ENCODE measurements at places on chromosomes 6 and 20. TPM values are rescaled to one million over a fixed set of nuclear protein-coding genes. Genes with fewer than 3 reads are reported as not detected.

OR12D3 gene
- total RNA-seq = not detected

CCNC gene
- total RNA-seq = 87.2 TPM

IPCEF1 gene
- total RNA-seq = 1.0 TPM

GRCh38 chr6:161057103-161058091, 65.8 kb downstream of the MAP3K4 start:
- no peaks in the 10 kb centered on the region for H3K36me3 ChIP-seq
- DNase-seq = no peak
- H3K27me3 ChIP-seq = no peaks in the 10 kb centered on the region
- no peak overlapping the region for H3K27ac ChIP-seq
- H3K4me1 ChIP-seq = no peaks in the 10 kb centered on the region
- no peak overlapping the region for H3K4me3 ChIP-seq

DNA sequence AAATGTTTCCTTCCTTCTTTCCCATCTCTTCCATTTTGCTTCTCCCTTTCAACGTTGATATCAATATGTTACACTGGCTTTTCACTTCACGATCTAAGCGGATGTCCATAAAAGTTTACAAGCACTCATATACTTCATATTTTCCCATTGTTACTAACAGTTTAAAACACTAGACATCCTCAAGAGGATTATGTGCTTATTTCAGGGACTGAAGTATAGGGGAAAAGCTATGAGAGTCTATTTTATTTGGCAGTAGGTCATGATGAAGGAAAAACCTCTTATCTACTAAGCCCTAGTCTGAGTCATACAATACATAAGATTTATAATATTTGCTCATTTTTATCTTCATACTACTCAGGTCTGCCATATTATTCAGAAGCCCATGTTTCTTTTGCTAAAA, 20.6 kb upstream of the EPB41L2 start:
- H3K36me3 ChIP-seq = no peaks in the 10 kb centered on the region
- H3K27ac ChIP-seq = no peak overlapping the region
- H3K4me3 ChIP-seq = no peak overlapping the region
